ENCODE measurements at places on chromosomes 5 and 9.

DNA sequence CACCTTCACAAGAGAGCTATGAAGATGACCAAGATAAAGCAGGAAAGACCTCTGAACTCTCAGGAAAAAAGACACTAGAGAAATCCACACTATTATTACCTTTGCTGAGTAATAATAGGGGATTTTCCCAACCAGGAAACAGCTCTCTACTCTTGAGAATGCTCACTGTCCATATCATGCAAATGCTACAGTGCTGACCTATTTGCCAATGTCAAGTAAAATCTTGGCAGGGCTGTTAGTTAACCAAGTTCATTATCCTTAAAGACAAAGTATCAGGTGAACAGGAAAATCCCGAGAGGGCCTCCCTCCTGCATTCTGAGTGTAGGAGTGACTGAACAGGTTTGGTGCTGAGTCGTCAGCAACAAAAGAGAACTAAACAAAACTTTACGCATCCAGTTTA is 306.6 kb downstream of the ACTL7B start:
- DNase-seq, result no peak

GRCh38 chr5:167993771-167994170 is 297.7 kb upstream of the WWC1 start:
- DNase-seq, result no peak

- DNase-seq, result no peak
Observed at GRCh38 chr9:96382175-96382574, 1.3 kb downstream of the SLC35D2 start.

DNA sequence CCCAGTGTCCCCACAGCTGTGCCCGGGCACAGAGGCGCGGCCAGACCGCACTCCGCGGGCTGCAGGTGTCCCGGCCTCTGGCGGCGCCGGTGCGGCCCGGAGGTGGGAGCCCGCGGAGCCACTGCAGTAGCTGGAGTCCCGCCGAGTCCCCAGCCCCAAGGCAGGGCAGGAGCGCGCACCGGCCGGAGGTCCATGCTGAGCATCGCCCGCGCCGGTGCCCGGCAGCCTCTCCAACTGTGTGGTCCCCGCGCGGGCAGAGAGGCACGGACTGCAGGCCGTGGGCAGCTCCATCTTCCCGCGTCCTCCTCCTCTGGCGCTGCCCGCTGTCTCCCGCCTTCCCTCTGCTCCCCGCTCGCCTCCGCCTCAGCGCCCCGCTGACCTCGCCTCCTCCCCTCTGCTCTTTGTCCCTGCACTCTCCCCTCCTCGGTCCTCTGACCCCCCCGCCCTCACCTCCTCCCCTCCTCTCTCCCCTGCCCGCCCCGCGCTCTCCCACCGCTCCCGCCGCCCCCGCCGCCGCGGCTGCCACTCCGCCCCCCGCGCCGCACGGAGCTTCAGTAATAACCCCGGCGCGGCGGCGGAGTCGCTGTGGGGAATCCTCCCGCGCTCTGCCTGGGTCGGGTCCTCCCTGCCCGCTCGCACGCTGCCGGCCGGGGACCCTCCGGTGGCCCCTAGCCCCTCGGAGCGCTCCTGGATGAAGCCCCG is at the start of gene ADAMTS16:
ADAMTS16 (plus strand) TSS at position 554 of the 702 bp plus-strand sequence; CDS start at position 692, 138 bp downstream.
- no peak for DNase-seq
